ENCODE measurements at places on chromosomes 6 and 20.

GRCh38 chr6:148182378-148182777 lies 160.3 kb upstream of the SASH1 start:
- DNase-seq: no peak

- DNase-seq: no peak
Observed at GRCh38 chr20:55004044-55004443, 528.7 kb downstream of the DOK5 start.

GRCh38 chr20:16692442-16692841 lies 37.4 kb upstream of the SNRPB2 start:
- DNase-seq: no peak

DNA sequence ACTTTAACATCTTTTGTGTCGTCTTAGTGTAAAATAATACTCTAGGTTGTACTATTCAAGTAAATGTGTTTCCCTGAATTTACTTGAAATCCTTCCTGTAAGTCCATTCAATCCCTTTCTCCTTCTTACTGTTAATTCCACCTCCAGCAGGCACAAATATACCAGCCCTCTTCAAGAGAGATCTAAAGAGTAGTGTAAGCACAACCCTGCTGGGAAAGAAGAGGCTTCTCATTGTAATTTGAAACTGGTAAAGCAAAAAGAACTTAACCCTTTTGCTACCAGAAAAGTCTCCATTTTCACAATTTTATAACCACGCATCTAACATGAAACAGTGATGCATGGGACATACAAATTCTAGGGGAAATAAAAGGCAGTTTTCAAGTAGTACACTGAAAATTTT lies at the start of gene BMP5:
BMP5 (minus strand) TSS at position 191 of the 400 bp plus-strand sequence. CDS start 725 bp downstream, outside the sequence.
- peak; percentile 76 for DNase-seq

- DNase-seq: no peak
Observed at GRCh38 chr20:55159230-55159629, 683.8 kb downstream of the DOK5 start.

- no peak for DNase-seq
Observed at GRCh38 chr6:1622220-1622850, 12.6 kb downstream of the FOXC1 start.

- DNase-seq: peak; percentile 73
Observed at GRCh38 chr6:150567380-150567779, 32.3 kb upstream of the PLEKHG1 start.

DNA sequence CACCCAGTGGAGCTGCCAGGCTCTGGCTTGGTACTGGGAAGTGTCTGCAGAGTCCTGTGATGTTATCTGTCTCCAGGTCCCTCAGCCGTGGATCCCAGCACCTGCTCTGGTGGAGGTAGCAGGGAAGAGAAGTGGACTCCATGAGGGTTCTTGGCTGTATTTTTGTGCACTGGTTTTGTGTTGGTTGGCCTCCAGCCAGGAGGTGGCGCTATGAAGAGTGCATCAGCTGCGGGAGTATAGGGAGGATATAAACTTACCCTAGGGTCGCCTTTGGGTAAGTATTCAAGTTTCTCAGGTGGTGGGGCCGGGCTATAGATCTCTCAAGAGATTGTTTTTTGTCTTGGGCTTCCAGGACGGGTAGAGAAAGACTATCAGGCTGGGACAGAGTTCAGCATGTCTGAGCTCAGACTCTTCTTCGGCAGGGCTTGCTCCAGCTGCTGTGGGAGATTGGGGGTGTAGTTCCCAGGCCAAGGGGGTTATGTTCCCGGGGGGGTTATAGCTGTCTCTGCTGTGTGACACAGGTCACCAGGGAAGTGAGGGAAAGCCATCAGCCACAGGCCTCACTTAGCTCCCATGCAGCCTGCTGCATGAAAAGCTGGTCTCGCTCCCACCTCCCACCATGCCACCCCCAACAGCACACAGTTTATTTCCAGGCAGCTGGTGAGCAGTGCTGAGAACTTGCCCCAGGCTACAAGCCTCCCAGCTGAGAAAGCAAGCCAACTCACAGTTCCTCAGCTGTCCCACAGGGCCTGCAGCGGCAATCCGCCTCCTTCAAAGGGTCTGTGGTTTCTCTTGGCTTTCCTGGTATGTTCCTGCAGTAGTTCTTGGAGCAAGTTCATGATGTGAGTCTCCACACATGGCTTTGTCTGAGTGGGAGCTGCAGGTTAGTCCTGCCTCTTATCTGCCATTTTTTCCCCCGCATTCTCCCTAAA lies 115.7 kb downstream of the AIG1 start:
- DNase-seq: no peak

DNA sequence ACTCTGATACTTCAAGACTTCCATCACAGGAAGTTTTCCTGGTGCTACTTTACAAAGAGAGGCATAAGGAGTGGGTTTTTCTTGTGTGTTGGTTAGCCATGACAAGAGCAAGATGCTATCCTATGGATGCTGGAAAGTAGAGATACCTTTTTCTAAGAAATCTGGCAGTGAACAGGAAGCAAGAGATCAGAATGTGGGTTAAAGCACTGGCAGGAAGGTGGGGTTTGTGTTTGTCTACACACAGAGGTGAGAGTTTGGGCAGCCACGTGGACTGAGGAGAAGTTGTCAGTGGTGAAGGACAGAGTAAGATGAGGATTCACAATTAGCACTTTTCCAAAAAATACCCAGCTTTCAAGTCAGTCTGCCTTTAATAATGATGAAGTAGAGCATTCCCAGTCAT lies 17.9 kb downstream of the SLC2A12 start:
- DNase-seq: no peak

Measured in cardiac muscle cell (in vitro differentiated cells and primary cell).